ENCODE measurements at places on chromosomes 5 and 9. TPM values are rescaled to one million over a fixed set of nuclear protein-coding genes. Genes with fewer than 3 reads are reported as not detected.

DNA sequence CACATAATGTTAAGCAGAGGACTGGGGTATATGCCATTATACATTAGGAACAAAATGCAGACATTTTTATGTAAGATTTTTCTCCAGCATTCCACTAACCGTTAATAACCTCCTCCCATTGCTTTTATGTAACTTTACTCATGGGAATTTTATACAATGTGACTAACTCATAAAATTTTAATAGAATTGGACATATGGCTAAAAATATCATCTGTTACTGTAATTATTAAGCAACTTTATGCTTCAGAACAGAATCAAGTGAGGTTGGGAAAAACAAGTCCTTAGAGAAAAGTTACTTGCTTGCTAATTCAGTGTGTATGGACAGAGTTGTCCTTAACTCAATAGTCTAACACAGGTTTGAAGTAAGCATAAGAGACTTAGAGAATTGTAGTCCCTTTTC, 54.8 kb upstream of the PCSK1 start:
- DNase-seq: no peak

Gene ZNF454
- total RNA-seq: 0.36 TPM

Gene BRD9
- total RNA-seq: 69.2 TPM

- no peak for DNase-seq
Measured at GRCh38 chr5:67957374-67957773, 258.2 kb upstream of the PIK3R1 start.

DNA sequence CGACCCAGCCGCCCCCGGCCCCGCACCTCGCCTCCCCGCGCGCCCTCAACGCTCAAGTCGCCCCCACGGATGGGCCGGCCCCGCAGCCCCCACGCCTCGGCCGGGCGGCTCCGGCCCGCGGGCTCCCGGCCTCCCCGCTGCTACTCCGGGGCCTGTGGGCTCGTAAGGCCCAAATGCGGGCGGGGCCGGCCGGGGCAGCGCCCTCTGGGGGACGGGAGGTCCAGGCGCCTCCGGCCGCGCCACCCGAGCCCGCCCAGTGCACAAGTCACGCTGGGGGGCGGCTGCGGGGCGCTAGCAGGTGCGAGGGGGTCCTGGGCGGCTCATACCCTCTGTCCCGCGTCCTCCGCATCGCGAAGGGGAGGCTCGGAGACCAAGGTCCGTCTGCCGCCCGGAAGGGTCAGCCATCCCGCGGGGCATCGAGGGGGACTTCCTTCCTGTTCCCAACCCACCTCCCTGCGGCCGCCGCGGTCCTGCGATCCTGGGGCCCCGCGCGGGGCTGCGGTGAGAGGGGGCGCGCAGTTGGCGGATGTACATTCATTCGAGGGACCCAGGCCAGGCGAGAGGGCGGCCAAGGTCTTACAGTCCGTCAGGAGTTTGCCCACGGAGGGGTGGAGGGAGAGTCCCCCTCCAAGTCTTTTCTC, at the start of gene CIZ1:
TSS of gene CIZ1 (minus strand) at position 167 of the 641 bp plus-strand sequence. CDS start 715 bp downstream, outside the sequence.
- DNase-seq: peak; percentile 75

GRCh38 chr5:18312016-18312415, 677.8 kb downstream of the TAF11L14 start:
- DNase-seq: no peak

Gene TMEM252
- not detected for total RNA-seq

Gene AGXT2
- not detected for total RNA-seq

- no peak for DNase-seq
Measured at GRCh38 chr9:16289639-16290038, 580.8 kb downstream of the BNC2 start.

GRCh38 chr9:109107402-109108240, 12.1 kb downstream of the TMEM245 start:
- DNase-seq: no peak

Gene AIF1L
- 71.1 TPM for total RNA-seq

DNA sequence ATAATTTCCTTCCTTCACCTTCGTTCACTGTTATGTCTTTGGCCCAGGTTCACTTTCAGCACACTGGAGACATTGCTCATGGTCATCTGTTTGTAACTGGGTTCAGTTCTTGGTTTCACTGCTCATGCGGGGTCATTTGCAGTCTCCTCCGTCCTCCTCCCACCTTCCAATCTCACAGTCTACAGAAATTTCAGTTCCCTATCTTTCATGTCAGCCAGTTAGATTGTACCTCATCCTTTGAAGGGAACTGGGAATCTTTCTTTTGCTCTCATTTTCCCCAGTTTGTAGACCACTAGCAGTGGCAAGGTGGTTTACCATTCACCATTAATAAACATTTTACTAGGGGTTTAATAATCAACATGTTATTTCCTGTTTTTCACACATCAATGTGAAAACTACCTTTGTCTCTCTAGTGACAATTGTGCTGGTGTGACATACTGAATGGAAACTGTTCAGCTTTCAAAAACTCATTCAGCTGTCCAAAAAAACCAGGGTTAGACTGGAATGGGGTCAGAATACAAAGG, 100.9 kb upstream of the IL6ST start:
- no peak for DNase-seq

DNA sequence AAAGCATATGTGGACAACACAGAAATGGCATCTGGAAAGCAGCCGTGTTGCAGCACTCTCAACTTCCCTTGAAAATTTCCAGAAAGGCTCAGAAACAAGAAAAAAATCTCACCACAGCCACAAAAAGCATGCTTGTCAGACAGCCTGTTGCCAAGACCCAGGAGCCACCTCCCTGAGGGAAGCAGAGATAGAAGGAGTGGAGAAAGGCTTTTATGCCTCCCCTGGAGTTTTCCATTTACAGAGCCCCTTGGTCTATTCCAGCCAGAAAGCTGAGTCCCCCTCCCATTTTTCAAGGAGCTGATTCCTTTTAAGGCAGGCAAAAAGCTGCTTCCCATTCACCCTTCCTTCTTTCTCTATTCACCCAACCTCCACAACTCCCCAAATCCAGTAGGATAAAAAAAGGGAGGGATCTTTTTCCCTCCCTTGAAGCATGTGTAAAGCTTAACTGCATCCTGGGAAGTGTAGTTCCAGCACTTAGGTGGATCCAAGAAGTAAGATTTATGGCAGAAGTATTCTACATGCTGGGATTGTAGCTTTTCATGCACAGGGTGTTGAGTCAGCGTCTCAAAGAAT, 37.1 kb upstream of the PALM2AKAP2 start:
- DNase-seq: no peak

Gene HK3
- not detected for total RNA-seq

DNA sequence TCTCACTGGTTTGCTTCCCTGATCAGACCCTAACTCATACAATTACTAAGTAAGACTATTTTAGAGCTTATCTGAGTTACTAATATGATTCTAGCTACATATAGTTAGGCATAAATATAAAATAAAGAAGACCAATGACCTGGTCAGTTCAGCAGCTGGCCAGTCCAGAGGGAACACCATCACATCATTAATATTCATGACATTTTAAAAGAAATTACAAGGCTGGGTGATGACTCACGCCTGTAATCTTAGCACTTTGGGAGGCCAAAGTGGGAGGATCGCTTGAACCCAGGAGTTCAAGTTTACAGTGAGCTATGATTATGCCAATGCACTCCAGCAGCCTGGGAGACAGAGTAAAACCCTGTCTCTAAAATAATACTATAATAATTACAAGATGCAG, 37.0 kb upstream of the CDC42SE2 start:
- DNase-seq: no peak

- no peak for DNase-seq
Measured at GRCh38 chr9:135415586-135415985, 64.0 kb upstream of the PPP1R26 start.

- no peak for DNase-seq
Measured at GRCh38 chr5:27458287-27458686, 419.9 kb upstream of the CDH9 start.

Gene CNTNAP3
- total RNA-seq: 1.6 TPM

DNA sequence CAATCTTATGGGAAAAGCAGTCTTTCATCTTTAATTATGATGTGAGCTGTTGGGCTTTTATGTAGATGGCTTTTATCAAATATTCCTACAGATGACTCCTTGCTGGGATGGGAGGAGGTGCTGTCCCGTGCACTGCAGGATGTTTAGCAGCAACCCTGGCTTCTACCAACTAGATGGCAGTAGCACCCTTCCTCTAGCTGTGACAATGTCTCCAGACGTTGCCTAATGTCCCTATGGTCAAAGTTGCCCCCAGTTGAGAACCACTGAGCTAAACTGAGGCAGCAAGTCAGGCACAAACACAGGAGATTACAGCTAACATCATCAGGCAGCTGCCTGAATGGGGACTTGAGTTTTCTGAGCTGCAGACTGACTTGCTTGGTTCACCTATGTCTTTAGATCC, 401.9 kb upstream of the PDE4D start:
- DNase-seq: no peak

DNA sequence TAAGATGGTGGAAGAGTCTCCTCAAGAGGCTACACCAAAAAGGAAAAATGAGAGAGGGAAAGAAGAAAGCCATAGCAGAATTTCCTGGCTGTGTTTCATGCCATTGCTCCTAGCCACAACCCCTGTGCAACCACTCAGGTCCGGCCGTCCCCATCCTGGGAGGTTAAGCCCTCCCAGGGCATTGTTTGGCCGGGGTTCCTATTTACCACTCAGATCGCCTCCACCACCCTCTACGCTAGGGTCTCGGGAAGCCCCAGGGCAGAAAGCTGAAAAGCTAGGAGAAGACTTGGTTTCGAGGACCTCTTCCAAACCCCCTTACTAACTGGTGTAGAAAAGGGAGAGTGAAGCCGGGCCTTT, 715 bp downstream of the RC3H2 start:
- peak; percentile 21 for DNase-seq

DNA sequence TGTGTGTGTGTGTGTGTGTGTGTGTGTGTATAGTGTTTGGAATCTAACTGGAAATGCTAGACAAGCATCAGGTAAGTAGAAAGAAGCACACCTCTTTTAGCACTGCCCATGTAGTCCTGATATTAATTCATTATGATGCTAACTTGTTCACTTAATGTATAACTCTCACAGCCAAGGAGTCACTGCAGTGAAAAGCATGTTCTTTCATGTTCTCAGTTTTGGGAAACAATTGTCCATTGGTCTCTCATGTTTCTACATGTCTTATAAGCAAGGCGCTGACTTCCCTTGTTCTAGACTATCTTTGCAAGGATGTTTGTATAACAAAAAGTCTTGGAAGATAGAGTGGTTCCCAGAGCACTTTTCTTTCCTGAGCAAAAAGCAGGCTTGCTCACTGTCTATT, 148.8 kb upstream of the TNPO1 start:
- DNase-seq: no peak

DNA sequence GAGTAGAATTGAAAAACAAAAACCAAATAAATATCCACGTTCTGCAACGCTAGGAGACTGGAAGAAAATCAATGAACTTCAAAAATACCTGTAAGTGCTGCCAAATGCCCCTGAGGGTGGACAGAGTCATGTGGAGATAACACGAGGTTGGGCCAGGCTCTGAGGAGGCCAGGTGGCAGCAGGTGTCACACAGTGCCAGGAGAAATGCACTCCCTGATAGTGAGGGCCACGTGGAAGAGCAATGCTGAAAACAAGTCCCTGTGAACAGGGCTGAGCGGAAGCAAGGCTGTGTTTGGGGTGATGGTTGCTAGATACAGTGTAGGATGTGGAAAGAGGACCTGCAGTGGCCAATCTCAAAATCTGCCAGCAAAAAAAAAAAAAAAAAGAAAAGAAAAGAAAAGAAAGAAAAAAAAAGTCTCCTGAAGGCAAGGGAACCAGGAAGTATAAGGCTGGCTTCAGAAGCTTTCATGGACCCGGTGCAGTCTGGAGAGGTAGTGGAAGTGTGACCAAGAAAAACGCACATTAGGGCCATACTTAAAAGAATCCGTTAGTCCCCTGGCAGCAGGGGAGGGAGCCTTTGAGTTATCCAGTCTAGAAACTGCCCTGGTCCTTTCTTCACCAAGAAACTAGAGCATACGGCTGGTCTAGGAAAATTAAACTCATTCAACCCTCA, 16.8 kb downstream of the C1QTNF3 start:
- DNase-seq: no peak

Gene PCDHGA9
- 1.8 TPM for total RNA-seq

GRCh38 chr5:159469496-159470372, 139.4 kb upstream of the IL12B start:
- DNase-seq: no peak

- DNase-seq: no peak
Measured at GRCh38 chr5:144191998-144192397, 21.3 kb downstream of the KCTD16 start.

Gene PCDHB14
- total RNA-seq: 7.9 TPM

Gene C9orf50
- total RNA-seq: 0.27 TPM

DNA sequence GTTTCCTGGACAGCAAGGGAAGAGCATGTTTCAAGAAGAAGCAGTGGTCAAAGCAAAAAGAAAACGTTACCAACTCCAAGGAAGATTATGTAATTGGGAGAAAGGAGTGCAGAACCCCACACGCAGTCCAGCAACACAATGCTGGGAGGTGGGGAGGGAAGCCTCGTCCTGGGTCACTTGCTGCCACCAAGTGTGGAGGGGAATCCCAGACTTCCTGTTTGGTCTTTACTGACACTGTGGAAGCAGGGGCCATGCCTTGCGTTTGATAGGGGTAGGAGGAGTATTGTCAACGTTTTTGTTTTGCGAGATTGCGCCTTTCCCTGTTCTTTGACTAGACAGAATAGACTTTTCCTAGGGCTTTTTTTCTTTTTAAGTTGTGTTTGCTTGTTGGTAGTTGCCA, 421.0 kb downstream of the KDM4C start:
- no peak for DNase-seq

- DNase-seq: no peak
Measured at GRCh38 chr5:89293810-89294209, 410.8 kb upstream of the MEF2C start.

- DNase-seq: no peak
Measured at GRCh38 chr5:6995115-6995514, 281.9 kb downstream of the TENT4A start.

DNA sequence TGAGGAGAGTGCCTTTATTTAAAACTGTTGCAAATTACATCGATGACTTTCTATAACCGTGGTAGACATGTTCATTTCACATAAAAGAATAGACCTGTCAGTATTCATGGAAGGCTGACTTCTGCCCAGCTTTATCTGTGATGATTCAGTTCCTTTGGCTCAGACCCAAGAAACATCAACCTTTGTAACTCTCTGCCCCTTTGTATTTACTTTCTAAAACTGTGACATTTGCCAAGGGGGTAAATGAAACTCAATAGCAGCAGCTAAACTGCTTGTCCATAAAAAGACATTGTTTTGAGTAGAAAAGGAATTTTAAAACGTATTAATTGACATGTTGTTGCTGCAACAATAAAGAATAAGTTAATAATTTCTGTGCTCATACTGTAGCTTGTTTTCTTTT, 137.8 kb upstream of the ANKH start:
- DNase-seq: no peak

GRCh38 chr5:91061946-91062562, 321.1 kb downstream of the ARRDC3 start:
- DNase-seq: no peak

GRCh38 chr9:122382901-122383850, 12.4 kb downstream of the PTGS1 start:
- DNase-seq: no peak

DNA sequence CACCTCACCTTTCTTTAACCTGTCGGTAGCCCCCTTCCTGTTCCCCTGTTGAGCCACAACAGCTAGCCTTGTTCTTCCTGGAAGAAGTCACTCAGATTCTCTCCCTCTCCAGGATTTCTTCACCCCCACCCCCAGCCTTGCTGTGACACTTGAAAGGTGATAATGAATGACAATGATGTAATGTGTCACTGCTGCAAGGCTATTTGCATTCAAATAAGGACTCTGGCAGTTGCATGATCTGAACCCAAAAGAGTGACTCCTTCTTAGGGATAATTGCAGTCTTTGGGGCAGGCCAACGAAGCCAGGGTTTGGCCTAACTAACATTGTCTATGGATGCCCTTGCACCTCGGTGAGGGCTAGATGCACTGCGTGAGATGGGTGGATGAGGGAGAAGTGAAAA, 154.4 kb upstream of the CLINT1 start:
- no peak for DNase-seq

Gene HAPLN1
- 2.9 TPM for total RNA-seq

Gene SPACA9
- total RNA-seq: 3.6 TPM

All from progenitor cell of endocrine pancreas (in vitro differentiated cells).